ENCODE measurements at places on chromosomes 16 and 17.

GRCh38 chr16:57203451-57203850, 17.3 kb downstream of the RSPRY1 start:
- DNase-seq = no peak

DNA sequence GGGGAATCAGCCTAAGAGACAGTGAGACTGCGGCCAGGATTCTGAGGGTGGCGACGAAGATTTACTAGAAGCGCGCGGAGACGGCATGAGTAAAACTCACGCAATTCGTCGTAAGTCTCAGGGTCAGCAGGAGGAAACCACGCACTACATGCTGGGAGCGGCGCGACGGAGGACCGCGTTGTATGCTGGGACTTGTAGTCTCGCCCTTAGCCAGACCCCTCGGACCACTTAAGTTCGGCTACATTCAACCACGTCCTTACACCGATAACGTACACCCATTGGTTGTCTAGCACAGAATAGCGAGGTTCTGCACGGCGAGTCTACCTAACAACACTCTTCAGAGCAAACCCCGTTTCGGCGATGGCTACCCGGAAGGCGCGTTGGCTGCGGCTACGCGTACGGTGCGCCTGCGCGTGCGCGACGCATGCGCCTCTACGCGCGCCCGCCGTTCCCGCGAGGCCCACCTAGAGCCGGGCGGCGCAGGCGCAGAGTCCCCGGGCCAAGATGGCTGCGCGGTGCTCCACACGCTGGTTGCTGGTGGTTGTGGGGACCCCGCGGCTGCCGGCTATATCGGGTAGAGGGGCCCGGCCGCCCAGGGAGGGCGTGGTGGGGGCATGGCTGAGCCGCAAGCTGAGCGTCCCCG, at the start of gene DNAJA3:
TSS of gene DNAJA3 (plus strand) at position 491 of the 643 bp plus-strand sequence. CDS start at position 505, 14 bp downstream.
- peak; percentile 99 for DNase-seq

DNA sequence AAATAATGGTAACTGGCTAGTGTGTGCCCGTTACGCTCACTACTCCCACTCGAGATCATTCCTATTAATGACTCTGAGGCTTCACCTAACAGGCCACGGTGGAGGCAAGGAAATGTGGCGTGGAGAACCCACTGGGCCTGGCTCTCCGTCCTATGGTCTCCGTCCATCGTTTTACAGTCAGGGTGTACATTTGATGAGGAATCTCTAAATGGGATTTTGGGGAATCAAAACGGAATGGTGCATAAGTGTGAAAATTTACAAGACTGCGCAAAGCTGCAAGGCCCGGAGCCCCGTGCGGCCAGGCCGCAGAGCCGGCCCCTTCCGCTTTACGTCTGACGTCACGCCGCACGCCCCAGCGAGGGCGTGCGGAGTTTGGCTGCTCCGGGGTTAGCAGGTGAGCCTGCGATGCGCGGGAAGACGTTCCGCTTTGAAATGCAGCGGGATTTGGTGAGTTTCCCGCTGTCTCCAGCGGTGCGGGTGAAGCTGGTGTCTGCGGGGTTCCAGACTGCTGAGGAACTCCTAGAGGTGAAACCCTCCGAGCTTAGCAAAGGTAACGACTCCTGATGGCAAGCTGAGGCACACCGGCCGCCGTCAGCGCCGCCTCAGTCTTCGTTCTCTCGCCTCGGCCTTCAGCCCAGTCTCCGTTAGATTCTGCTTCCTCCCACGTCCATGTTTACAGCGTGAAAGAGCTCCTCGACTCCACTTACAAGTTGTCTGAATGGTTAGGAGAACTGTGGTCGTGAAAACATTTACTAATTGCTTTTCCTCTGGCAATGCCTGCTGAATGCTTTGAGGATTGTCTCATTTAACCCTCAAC, at the start of gene RAD51C:
TSS of gene RAD51C (plus strand) at position 364 of the 817 bp plus-strand sequence. CDS start at position 406, 42 bp downstream.
- DNase-seq = peak; percentile 99

- DNase-seq = no peak
Observed at GRCh38 chr16:1645914-1646525, 32.1 kb upstream of the JPT2 start.

DNA sequence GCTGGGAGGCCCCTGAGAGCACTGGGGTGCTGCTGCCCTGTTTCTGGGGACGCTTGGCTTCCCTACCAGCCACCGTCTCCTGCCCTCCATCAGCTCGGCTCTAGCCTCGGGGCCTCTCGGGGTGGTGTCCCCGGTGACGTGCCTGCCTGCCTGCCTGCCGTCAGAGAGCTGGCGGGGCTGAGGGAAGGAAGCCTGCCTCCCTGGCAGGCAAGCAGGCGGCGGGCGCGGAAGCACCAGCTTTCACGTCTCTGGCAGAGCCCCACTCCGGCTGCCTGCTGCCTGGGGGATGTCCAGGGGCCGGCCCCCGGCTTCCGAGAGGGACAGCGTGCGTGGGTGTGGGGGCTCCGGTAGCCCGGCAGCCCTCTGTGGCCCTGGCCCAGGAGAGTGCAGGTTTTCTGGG, 9.3 kb downstream of the CENPX start:
- DNase-seq = no peak

- peak; percentile 46 for DNase-seq
Observed at GRCh38 chr17:7220593-7221277, 997 bp downstream of the ACADVL start.

- DNase-seq = peak; percentile 7
Observed at GRCh38 chr16:17313085-17313611, 157.6 kb downstream of the XYLT1 start.

DNA sequence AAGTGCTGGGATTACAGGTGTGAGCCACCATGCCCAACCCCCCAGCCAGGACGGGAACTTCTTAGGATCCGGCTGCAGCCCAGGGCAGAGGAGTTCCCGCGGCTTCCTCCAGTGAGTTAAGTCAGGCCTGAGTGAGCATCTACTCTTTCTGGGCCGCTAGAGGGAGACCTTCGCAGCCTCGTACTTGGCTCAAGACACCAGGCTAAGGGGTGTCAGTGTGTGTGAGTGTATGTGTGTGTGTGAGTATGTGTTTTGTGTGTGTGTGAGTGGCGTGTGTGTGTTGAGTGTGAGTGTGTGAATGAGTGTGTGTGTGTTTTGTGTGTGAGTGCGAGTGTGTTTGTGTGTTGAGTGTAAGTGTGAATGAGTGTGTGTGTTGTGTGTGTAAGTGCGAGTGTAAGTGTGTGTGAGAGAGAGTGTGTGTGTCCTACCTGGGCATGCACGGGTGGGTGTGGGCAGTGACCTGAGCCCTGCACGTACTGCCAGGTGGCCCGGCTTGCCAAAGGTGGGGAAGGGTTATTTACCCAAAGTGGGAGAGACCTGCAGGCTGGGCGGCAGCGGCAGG, 58.5 kb downstream of the TMEM235 start:
- DNase-seq = peak; percentile 92

All from urothelium cell line (cell line).